ENCODE measurements at places on chromosomes 6 and 20.
A peak's percentile ranks its signal among the peaks of the same experiment; 100 is the strongest.

DNA sequence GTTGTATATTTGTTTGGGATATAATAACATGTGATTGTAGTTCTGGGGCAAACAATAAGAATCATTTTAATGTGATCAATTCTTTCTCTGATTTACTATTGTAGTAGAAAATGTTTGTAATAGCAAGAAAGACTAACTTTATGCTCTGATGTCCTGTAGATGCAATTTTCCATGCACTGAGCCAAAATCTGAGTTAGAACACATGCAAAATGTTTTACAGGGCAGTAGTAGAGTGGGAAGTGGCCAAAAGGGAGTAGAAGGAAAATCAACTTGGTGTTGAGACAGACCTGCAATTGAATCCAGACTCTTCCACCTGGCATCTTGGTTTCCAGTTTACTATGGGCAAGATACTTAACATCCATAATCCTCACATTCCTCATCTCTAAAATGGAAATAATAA, 93.5 kb upstream of the BMP5 start:
- DNase-seq: no peak

- no peak for DNase-seq
Measured at GRCh38 chr6:40881501-40881900, 157.5 kb downstream of the UNC5CL start.

GRCh38 chr20:6506906-6507305, 260.6 kb upstream of the BMP2 start:
- DNase-seq: no peak

- DNase-seq: no peak
Measured at GRCh38 chr6:141848029-141848890, 284.5 kb upstream of the GJE1 start.

DNA sequence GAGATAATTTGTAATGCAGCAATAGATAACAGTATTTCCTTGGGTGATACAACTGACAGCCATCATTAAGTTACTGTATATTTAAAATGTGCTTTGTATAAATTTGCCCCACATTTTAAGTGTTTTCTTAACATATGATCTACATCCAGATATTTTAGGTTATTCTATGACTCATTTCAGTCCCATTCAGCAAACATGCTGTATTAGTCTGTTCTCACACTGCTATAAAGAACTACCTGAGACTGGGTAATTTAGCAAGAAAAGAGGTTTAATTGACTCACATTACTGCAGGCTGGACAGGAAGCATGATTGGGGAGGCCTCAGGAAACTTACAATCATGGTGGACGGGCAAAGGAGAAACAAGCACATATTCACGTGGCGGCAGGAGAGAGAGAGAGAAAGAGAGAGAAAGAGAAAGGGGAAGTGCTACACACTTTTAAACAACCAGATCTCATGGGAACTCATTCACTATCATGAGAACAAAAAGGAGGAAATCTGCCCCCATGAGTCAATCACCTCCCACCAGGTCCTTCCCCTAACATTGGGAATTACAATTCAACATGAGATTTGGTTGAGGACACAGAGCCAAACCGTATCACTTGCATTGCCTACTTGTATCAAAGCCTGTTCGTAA, 9.6 kb upstream of the CHD6 start:
- no peak for DNase-seq

GRCh38 chr6:17707371-17707651, 586 bp upstream of the NUP153 start:
- DNase-seq: no peak

GRCh38 chr6:10534419-10534762, 13.2 kb downstream of the GCNT2 start:
- DNase-seq: no peak

GRCh38 chr6:106165885-106166485, 79.8 kb downstream of the PRDM1 start:
- no peak for DNase-seq

DNA sequence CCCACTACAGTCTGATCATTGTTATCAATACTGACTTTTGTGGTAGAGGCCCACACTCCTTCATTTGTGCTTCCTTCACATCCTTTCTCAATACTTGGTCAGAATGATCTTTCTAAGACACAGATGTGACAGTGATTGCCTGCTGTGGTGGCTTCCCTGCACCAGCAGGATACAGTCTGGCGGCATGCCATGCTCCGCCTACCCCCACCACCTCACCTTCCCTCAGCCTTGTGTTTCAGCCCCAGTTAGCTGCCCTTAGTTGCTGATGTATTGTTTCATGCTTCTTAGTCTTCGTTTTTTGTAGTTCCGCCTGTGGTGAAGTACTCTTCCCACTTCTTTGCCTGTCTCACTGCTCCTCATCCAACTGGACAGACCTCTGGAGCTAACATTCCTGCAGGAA, 10.9 kb downstream of the LRRC1 start:
- DNase-seq: peak; percentile 70

DNA sequence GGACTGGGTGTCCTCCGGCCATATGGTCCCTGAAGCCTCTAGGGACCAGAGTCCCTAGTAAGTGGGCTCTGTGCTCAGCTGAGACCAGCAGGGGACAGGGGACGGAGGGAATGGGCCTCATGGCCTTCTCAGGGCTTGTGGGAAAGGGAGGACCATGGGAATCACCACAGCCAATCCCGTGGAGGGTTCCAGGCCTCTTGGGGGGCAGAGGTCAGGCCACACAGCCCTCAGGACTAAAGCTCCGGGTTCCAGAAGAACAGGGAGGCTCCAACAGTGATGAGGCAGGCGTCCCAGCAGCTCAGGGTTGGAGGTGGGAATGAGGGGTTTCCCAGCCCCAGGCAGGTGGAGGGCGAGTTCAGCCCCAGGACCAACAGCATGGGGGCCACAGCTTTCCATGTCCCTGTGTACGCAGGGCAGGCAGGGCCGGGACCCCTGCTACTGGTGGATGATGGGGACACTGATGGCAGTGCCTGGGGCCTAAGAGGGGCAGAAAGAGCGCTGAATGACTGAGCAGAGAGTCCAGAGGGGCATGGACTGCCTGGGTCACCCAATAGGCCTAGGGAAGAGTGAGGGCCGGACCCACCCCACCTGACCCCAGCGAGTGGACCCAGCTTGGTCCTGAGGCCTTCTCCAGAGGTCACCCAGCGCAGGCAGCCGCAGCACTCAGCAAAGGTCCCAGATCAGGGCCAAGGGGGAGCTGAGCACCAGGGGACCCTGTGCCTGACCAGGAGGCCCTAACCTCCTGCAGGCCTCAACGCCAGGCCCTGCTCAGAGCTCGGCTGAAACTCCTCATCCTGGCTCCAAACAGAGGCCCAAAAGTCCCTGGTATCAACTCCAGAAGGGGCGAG, 8.8 kb downstream of the MYL9 start:
- peak; percentile 25 for DNase-seq

DNA sequence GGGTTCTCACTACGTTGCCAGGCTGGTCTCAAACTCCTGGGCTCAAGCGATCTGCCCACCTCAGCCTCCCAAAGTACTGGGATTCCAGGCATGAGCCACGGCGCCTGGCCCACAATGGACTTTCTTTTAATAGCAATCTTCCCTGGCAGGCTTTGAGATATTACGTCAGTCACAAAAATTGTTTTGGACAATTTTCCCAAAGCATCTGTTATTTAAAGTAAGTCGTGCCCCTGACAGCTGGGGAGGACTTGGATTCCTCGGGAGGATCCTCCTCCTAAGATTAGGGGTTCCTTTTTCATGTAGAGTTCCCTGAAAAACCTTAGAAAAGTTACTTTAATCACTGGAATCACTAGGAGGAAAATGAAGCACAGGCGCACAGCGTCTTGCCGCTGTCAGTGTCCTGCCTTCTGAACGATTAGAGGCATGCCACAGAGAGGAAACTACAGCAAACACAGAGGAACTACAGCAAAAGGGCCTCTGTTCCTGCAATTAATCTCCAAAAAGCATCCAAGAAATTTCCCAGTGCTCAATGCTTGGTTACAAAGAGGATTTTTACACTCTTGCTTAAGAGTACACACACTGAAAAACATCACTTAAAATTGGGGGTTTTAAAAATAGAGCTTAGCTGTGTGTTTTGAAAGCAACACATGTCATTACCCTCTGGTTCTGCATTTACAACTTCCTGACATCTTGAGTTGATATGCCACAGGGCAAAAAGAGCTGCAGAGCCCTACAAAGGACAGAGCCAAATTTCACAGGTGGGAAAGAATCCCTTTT, 4.5 kb downstream of the ACSS1 start:
- no peak for DNase-seq

- DNase-seq: no peak
Measured at GRCh38 chr20:22688485-22688884, 104.1 kb upstream of the FOXA2 start.

- DNase-seq: peak; percentile 51
Measured at GRCh38 chr6:43627008-43627825, 1.8 kb downstream of the GTPBP2 start.

DNA sequence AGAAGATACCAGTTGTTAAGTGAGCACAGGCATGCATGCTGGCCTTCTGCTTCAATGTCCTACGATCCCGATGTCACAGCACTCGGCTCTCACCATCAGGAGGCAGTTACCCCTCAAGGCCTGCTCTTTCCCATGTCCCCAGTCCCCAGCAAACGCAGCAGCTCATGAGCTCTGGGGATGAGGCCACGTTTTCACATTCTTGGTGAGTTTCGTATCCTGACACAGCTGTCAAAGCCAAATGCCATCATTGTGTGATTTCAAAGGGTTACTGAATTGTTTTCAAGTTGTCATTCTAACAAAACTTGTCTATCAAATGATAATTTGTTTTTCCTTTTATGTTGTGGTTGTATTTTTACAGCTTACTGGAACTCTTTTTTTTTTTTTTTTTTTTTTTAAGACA, 226.9 kb upstream of the KCNG1 start:
- DNase-seq: peak; percentile 39

- DNase-seq: no peak
Measured at GRCh38 chr6:49739423-49739822, 4.8 kb downstream of the CRISP3 start.

GRCh38 chr6:90212274-90212673, 84.4 kb downstream of the BACH2 start:
- DNase-seq: no peak

GRCh38 chr6:125562156-125562555, 187.3 kb upstream of the HEY2 start:
- no peak for DNase-seq

DNA sequence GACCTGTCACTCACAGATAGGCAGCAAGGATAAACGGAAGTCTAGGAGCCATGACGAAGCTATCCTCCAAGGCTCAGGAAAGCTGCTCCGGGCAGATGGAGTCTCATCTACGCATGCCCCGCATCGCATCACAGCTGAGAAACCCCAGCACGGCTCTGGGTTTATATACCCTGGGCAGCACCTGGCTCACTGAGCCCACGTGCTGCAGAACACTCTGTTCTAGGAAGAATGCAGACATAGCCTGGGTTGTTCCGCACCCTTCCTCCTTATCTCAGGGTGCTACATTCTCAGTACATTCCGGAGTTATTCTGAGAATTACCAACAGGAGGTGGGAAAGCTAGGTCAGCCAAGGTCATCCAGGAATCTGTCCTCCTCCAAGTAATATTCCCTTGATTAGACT, 260.4 kb downstream of the CBLN4 start:
- DNase-seq: peak; percentile 68

DNA sequence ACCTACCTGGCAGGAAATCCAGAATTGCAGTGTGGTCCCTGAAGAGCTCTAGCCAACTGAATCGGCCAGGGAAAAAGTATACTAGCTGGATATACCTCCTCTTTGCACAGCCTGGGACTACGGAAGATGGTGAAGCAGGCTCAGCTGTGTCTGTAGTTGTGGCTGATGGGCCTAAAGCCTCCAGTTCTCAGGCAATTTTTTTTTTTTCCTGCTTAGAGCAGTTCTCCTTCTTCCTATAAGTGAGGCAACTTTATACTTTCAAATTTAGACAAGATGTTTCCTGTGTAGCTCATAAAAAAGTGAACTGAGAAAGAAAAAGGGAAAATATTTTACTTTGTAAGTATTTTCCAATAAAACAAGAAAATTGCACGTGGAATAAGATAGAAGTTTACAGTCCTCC, 172.9 kb downstream of the CARMIL1 start:
- no peak for DNase-seq

DNA sequence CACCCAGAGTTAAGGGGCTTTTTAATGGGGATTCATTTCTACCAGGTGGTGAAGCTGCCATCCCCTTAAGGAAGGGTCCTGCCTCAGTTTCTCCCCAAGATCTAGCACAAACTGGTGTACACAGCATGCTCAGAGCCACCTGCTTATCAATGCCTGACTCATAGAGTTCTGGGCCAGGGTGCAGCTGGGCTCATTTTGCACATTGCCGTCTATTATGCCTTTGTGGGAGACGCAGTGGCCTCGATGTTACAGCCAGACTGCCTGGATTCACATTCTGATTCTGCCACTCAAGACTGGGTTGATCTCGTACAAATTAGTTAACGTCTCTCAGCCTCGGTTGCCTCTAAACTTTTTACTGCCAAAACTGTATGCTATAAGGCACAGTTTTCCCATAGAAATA, 365.7 kb downstream of the ZFAND3 start:
- no peak for DNase-seq

- no peak for DNase-seq
Measured at GRCh38 chr6:43426928-43427405, 374 bp upstream of the ABCC10 start.

DNA sequence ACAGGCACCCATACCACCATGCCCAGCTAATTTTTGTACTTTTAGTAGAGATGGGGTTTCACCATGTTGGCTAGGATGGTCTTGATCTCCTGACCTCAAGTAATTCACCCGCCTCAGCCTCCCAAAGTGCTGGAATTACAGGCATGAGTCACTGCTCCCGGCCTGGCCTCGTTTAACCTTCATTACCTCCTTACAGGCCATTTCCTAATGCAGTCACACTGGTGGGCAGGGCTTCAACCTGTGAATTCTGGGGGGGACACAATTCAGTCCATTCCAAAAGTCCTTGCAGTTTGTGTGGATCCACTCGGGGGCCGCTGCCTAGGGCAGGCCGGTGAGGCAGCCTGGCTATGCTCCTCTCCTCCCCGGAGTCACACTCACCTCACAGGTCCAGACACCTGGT, 112.4 kb upstream of the SNX9 start:
- DNase-seq: no peak

DNA sequence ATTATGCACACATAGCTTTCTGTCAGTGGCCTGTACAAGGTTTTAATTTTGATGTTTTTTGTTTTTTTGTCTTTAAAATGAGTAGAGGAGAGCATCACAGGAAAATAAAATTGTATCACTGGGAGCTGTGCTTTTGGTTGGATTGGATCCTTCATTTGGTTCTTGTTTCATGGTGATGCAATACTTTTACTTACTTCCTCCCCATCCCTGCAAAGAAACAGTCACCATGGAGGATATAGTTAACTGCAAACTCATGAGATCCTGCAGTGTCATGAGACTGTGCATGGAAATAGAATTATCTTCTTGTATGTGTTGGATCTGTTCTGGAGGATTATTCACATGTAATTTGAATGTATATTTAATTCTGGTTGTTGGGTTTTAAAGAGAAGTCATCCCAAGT, 122.3 kb downstream of the JARID2 start:
- no peak for DNase-seq

- DNase-seq: peak; percentile 83
Measured at GRCh38 chr6:64732888-64733287, 974.1 kb downstream of the EYS start.

- DNase-seq: no peak
Measured at GRCh38 chr6:42694586-42694985, 27.8 kb downstream of the PRPH2 start.
